ENCODE measurements at places on chromosomes 3 and 15. TPM values are rescaled to one million over a fixed set of nuclear protein-coding genes. Genes with fewer than 3 reads are reported as not detected.

- DNase-seq: no peak
These were observed 126.6 kb upstream of the ADAMTS9 start for GRCh38 chr3:64814351-64814750.

- no peak for DNase-seq
These were observed 221.4 kb upstream of the NANOGP8 start for GRCh38 chr15:35306361-35306981.

DNA sequence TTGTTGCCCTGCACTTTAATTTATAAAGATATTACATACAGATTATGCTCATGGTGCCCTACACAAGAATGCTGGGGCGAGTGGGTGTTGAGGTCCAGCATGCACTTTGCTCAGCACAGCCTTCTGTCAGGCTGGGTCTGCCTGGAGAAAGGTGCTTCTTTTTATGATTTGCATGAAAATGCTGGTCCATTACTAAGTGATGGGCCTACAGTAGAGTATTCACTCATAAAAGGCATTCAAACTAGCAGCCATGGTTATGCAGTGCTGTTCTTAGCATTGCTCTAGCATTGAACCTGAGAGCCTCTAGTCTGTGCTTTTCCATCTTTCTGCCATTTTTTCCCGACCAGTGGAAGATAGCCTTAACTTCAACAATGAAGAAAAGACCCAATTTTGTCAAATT, 12.3 kb downstream of the LNP1 start:
- DNase-seq: no peak

The PCBP4 gene
- polyA plus RNA-seq: 29.4 TPM

GRCh38 chr3:5520237-5520636, 332.7 kb downstream of the EDEM1 start:
- DNase-seq: no peak

The LXN gene
- 39.8 TPM for polyA plus RNA-seq

The PEX11A gene
- 10.4 TPM for polyA plus RNA-seq

GRCh38 chr3:32474201-32474600, 28.5 kb downstream of the CMTM6 start:
- DNase-seq: no peak

DNA sequence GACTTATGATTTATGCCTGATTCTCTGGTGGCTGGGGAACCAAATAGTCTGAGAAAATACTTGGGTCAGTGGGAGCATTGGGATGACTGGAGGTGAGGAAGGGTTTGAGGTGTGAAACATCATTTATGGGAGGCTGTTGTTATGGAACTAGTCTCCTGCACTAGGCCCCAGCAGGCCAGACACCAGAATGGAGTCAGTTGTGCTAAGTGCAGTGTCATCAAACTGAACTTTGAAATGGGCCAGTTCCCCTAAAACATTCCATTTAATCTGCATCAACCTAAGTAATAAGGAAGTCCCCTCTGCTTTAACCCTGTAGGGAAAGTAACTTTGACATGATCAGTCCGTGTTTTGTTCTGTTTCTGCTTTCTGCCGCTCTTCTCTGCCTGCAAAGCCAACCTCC, 44.9 kb upstream of the KLHL25 start:
- DNase-seq: no peak

GRCh38 chr3:179091113-179091512, 19.5 kb upstream of the ZMAT3 start:
- no peak for DNase-seq

The COL6A5 gene
- polyA plus RNA-seq: not detected

DNA sequence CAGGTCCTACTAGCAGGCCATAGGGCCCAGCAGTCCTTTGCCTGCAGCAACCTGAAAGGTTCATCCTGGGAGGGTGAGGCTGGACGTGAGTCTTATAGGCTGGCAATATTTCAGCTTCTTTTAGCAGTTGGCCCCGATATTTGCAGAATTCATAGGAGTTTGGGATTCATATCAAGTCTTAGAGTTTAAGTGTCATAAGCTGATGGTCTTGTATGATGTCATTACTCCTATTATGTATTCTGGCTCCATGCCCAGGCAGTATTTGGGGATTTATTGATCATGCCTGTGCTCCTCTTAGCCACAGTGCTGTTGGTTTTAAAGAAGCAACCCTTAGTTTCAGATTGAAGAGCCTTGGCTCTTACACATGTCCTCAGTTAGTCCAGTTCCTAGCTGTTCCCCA, 41.3 kb upstream of the POLR2M start:
- DNase-seq: no peak

- no peak for DNase-seq
These were observed 4.0 kb upstream of the ADPGK start for GRCh38 chr15:72787526-72787925.

The MBD4 gene
- polyA plus RNA-seq: 18.7 TPM

The COX5A gene
- 128 TPM for polyA plus RNA-seq

GRCh38 chr15:93118904-93119303, 29.9 kb upstream of the RGMA start:
- no peak for DNase-seq

DNA sequence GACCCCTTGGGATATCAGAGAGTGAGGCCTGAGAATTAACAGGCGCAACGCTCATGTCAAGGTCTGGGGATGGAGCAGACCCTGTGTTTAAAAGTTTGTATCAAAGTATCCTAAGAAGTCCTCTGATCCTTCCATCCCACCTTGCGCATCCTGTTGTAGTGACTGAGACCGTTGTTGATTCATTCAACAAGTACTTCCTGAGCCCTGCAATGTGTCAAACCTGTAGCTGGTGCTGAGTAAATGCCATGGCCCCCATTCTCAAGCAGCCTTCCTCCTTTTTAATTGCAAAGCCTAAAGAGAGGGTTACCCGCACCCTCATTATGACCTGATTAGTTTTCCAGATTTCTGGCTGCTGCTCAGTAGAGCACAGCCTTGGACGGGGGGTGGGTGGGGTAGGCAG, 46.4 kb downstream of the RPLP1 start:
- no peak for DNase-seq

DNA sequence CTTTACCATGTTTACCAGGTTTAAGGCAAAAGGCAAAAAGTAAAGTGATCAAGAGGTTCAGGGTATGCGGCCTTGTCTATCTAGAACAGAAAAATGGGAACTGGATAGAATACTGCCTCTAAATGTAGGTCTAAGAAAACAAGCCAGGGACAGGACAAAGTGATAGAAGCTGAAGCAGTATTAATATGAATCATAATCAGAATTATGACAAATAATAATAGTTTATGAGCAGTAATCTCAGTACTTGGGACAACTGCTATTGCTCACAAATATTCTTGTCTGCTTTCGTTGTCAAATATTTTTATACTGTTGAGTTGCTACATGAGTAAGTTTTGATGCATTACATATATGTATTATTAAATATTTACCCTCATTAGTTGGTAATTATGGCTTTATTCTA, 356.9 kb upstream of the RBMS3 start:
- DNase-seq: no peak

The ISY1 gene
- 26.3 TPM for polyA plus RNA-seq

The ZBED2 gene
- polyA plus RNA-seq: not detected

The AMOTL2 gene
- polyA plus RNA-seq: 12.4 TPM

GRCh38 chr15:77123854-77124253, 52.9 kb upstream of the TSPAN3 start:
- DNase-seq: no peak

The EPHA3 gene
- polyA plus RNA-seq: 2.8 TPM

DNA sequence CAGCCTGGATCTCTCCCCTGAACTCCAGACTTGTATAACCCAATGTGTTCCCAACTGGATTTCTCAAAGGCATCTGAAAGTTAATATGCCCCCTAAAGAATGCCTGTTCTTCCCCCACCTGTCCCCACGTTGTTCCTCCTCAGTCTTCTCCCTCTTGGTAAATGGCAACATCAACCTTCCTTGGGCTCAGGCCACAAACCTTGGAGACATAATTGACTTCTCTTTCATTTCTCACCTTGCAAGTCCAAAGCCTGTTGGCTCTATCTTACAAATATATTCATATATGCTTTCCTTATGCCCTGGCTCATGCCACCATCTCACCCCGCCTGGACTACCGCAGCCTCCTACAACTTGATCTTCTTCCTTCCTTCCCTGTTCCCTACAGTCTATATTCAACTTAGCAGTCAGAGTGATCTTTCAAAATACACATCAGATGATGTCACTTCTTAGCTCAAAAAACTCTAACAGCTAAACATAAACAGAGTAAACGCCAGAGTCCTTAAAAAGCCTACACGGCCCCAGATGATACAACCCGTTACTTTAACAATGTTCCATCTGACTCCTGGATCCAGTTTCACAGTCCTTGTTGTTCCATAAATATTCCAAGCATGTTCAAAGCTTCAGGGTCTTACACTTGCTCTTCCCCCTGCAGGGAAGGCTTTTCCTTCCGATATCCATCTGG, 66.2 kb downstream of the ETV5 start:
- DNase-seq: no peak

DNA sequence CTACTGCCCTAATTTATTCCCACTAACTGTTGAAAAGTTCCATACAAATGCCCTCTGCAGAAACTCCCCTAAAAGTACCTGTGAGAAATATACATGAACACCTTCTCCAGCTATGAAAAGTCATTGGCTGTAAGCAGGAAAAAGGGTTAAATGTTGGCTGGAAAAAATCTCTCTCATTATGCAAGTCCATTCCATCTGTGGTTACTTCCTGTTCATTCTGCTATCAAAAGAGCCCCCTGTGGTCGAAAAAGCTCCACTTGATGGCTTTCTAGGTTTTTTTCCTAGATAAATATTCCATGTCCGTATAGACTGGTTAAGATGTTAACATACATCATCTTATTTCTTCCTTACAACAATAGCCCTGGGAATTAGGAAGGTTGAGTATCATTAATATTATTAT, 56.2 kb upstream of the AKAP13 start:
- no peak for DNase-seq

- no peak for DNase-seq
These were observed 241.0 kb upstream of the ZNF717 start for GRCh38 chr3:76026379-76026778.

Measured in aorta (tissue), 5 donors.